ENCODE measurements at places on chromosomes 2 and 18. TPM values are rescaled to one million over a fixed set of nuclear protein-coding genes. Genes with fewer than 3 reads are reported as not detected.

- no peak overlapping the region for H3K4me3 ChIP-seq
- H3K27ac ChIP-seq: no peak overlapping the region
- H3K27me3 ChIP-seq: no peaks in the 10 kb centered on the region
- no peak for DNase-seq
Measured at GRCh38 chr2:241111440-241111805, 9.3 kb upstream of the MTERF4 start.

- no peaks in the 10 kb centered on the region for H3K36me3 ChIP-seq
- DNase-seq: peak; percentile 45
- H3K4me1 ChIP-seq: peaks cover 34% of the 10 kb centered on the region
- H3K27me3 ChIP-seq: no peaks in the 10 kb centered on the region
- peak overlapping the region; percentile 81 for H3K4me3 ChIP-seq
Measured at GRCh38 chr18:11851806-11852337, 659 bp downstream of the CHMP1B start.

Gene HOXD3
- not detected for polyA plus RNA-seq

Gene FBLN7
- 0.04 TPM for polyA plus RNA-seq

GRCh38 chr2:39183673-39184072 is 60.1 kb downstream of the CDKL4 start:
- H3K27ac ChIP-seq: no peak overlapping the region
- H3K36me3 ChIP-seq: no peaks in the 10 kb centered on the region
